NCI-H1092 treated with DMSO at 0.1 percent for 48 hours (cell line): ENCODE measurements at places on chromosomes 13 and 19.

DNA sequence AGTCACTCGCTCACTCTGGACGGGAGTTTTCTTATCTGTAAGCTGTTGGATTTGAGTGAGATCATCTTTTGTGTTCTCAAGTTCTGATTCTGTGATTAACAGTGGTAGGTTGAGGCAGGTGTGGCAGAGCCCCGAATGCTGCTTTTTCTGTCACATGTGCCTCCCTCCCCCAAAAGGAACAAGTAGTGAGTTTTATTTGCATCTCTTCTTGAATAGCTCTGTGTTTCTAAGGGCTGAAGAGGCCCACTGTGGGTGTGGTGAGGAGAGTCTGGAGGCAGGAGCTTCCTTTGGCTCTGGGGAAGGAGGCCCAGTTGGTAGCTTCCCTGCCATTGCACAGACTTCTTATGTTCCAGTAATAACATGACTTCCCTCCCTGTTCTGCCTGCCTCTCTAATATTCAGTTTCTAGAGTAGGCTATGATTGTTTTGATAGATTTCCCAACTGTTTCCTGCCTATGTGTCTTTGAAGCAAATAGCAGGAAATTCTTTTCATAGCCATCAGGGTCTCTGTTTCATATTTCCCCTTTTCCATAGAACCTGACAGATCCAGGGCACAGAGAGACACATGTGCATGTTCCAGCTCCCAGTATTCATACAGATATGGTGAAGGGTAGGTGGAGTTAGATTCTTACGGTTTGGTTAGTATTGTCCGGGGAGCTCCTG is 23.9 kb upstream of the CXCL17 start:
- DNase-seq: no peak

- DNase-seq: no peak
Measured at GRCh38 chr19:12733369-12734214, 892 bp downstream of the TRIR start.

DNA sequence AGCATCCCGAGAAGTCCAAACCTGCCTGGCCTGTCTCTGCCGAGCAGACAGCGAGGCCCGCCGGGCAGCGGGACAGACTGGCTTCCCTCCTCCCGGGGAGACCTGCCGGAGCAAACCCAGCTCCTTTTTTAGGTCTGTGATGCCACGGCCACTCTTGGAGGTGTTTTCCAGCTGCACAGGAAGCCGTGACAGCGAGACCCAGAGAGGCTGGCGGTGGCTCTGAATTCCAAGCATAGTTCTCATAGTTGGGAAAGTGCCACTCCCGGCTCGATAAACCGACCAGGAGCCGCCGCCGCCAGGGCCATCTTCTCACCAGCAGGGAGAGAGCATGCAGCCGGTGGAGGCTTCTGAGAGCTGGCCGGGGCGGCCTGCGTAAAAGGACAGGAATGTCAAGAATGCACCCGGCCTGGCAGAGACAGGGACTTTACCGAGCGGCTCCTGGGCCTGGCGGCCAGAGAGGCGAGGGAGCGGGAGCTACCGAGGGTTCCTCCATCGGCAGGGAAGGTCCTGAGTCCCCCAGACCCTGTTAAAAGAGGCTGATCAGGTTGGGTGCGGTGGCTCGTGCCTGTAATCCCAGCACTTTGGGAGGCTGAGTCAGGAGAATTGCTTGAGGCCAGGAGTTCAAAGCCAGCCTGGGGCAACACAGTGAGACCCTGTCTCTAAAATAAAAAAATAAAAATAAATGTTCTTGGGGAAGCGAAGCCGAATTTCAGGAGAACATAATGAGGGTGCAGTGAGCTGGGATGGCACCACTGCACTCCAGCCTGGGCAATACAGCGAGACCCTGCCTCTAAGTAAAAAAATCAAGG is 64.9 kb downstream of the GADD45B start:
- DNase-seq: no peak

DNA sequence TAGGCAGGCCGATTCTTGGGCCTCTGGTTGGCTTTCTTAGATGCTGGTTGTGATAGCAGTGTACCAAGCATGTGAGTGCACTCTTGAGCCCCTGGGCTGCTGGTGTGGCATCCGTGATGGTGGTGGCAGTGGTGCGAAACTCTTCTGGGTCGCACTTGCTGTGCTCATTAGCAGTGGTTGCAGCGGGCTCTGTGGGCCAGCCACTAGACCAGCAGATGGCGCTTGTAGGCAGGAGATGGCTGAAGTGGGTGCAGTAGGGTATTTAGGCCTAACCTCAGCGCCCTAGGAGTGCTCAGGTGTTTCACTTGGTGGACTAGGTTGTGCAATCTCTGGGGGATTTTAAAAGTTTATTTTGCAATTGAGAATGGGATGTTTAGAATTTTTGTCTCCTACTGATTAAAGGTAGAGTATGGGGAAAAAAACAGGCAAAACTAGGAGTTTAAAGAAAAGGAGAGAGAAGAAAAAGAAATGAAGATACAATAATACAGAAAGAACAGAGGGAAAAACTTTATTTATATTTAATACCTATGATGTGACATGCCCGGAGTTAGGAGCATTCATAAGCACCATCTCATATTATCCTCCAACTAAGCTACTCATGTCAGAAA is 4.3 kb upstream of the ZNF17 start:
- peak; percentile 51 for DNase-seq

DNA sequence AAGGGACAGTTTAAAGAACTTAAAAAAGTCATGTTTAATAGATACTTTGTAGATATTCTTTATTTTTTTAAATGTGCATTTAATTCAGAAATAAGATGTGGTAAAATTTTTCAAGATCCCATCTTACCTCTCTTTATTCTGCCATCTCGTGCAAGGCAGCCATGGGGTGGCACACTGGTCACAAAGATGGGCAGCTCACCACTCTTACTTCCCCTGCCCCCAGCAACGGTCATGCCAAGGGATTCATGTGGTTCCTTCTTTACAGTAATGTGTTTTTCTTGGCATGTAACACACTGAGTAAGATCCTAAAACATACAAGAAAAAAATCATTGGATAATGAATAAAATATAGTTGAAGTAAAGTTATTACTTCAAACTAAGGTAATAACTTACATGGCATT is 64.2 kb downstream of the LNX2 start:
- DNase-seq: no peak

GRCh38 chr13:86445672-86446071 is 646.5 kb upstream of the SLITRK6 start:
- no peak for DNase-seq

DNA sequence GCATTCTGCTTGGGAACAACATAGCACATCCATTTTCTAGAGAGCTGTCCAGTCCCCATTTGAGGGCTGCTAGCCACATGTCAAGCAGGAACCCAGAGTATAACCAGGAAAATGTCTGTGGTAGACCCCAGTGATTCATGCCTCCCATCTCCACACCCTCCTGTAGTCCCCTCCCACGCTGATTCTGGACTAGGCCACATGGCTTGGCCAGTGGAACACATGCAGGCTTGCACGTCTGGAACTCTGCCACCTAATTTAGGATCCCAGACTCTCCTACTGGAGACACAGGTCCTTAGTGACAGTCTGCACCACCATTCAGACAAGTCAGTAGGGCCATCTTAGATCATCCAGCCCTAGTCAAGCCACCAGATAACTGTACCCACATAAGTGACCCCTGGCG is 149.8 kb downstream of the ZIC5 start:
- DNase-seq: no peak

GRCh38 chr13:46797501-46798237 is 708 bp upstream of the ESD start:
- no peak for DNase-seq

DNA sequence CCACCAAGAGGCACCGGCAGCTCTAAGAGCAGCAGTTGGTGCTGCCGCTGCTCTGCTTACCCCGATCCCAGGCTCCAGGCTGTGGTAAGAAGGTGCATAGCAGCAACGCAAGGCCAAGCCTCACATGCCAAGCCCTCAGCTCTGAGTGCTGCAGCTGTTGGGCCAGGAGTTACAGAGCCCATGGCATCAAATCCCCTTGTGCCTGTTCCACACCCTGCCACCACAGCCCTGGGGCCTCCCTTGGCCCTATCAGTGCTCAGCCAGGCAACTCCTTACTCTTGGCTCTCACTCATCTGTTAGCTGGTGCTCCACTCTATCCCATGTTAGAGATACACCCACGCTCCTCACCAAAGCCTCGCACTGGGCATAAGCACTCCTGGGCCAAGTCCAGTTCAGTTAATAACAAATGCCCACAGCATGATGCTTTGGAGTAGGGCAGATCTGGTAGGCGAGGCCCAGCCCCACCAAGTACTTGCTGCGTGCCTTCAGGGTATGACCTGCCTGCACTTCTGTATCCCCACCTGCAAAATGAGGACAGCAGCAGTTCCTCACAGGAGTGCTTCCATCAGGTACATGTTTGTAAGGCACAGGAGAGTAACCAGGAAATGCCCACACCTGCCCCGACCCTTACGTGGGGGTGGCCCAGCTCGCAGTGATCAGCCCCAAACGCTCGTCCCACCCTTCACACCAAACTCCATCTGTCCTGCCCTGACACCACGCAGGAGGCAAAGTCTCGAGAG is 16.2 kb downstream of the AKAP8L start:
- DNase-seq: no peak

DNA sequence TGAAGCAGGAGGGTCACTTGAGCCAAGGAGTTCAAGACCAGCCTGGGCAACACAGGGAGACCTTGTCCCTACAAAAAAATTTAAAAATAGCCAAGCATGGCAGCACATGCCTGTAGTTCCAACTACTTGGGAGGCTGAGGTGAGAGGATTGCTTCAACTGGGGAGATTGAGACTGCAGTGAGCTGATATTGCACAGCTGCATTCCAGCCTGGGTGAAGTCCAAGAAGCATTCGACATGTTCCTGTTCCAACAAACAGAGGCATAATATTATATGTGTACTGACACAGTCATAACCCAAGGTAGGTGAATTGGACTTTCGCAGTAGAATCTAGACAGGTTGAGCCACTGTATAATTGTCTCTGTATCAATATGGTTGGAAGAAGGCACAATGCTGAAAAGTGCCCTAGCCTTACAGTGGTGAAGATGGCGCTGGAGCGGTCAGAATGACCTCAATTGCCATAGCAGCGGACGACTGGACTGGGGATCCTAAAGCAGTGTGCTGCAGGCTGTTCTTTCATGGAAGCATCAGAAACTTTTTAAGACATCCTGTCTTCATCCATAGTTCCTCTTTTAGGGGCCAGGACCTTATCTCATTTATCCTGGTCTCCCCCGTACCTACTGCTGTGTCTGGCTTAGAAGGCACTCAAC is 112.0 kb upstream of the CLDN10 start:
- DNase-seq: no peak
